ENCODE measurements at places on chromosomes 7 and 10. TPM values are rescaled to one million over a fixed set of nuclear protein-coding genes. Genes with fewer than 3 reads are reported as not detected.
A peak's percentile ranks its signal among the peaks of the same experiment; 100 is the strongest.

CEP55 gene
- total RNA-seq: 1.4 TPM

DNA sequence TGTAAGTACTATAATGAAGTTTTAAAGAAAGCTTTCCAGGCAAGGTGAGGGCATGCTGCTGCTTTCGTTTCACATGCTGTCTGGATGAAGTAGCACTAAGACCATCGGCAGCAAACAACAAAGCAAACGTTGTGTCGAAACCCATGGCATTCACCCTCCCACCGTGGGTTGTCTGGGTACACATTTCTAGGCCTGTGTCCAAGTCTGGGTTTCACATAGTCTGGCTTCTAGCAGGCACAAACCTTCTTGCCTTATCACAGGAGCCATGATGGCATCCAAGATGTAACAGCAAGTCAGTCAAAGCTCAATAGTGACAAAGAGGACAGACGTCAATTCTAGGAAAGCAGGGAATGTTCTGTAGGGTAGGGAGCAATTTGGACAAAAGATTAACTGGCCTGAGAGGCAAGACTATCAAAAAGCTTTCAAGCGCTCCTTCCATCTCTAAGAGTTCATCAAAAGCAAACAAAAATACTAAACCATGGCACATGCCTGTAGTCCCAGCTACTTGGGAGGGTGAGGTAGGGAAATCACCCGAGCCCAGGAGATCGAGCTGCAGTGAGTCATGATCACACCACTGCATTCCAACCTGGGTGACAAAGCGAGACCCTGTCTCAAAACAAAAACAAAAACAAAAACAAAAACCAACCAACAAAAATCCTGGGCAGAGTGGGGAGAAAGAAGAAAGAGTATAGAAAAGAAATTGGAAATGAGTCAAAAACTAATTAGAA, 42.7 kb downstream of the PAXIP1 start:
- H3K27ac ChIP-seq: no peak overlapping the region
- no peak for DNase-seq
- H3K4me3 ChIP-seq: no peak overlapping the region
- H3K36me3 ChIP-seq: peaks cover 90% of the 10 kb centered on the region

DNA sequence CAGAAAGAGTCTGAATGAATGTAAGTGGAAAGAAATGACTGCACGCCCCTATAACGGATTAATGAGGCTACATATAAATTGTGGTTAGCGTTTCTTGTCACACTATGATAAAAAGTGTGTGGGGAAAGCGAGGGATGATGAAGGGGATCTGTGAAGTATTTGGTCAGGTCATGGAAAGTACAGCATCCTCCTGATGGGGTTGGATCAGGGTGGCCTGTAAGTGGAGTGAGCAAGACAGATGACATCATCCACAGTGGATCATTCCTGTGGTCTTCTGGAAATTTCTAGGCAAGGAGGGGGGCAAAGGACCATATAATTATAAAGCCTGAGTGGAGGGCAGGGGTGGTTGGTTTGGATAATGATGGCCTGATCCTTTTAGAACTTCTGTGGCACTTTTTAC, 606.0 kb downstream of the INHBA start:
- no peak overlapping the region for H3K27ac ChIP-seq
- no peaks in the 10 kb centered on the region for H3K27me3 ChIP-seq
- no peak for DNase-seq
- no peaks in the 10 kb centered on the region for H3K36me3 ChIP-seq
- no peaks in the 10 kb centered on the region for H3K4me1 ChIP-seq
- no peak overlapping the region for H3K4me3 ChIP-seq

TRPV5 gene
- not detected for total RNA-seq

DNA sequence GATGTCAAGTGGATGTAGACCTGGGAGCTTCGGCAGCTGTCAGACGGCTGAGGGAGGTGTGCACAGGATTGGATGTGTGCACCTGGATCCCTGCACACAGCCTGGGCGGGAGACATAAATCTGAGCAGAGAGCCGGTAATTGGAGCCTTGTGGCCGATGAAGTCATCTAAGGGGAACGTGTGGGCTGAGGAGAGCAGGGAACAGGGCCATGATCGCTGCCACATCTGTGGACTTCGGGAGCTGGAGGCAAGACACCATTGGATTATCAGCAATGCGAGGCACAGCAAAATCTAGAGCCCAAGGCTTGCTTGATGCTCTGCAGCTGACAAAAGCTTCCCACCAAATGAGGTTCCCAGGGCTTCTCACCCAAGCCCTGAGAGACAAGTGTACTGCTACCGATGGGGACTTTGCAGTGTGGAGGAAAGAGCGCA, 147.7 kb downstream of the PTPN20 start:
- no peaks in the 10 kb centered on the region for H3K27me3 ChIP-seq
- H3K36me3 ChIP-seq: no peaks in the 10 kb centered on the region
- no peak for DNase-seq
- no peak overlapping the region for H3K27ac ChIP-seq
- H3K4me1 ChIP-seq: no peaks in the 10 kb centered on the region
- H3K4me3 ChIP-seq: no peak overlapping the region

DNA sequence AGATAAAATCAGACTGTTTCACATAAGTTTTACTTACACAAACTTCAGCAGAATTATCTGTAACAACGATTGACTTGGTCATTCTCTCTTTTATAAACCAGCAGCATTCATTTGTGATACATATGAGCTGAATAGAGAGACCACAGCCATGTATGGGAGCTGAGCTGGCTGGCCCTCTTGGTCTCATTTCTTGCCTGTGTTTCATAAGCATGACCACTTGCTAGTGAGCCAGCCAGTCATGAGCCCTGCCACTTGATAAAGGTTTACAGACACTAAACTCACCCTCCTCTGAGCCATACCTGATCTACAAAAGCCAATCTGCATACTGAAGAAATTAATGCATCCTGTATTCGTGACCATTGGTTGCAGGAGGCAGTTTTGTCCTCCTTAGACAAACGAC, 82.1 kb downstream of the PKD1L1 start:
- DNase-seq: no peak
- H3K27ac ChIP-seq: no peak overlapping the region
- H3K4me1 ChIP-seq: no peaks in the 10 kb centered on the region
- no peaks in the 10 kb centered on the region for H3K27me3 ChIP-seq
- H3K36me3 ChIP-seq: no peaks in the 10 kb centered on the region
- H3K4me3 ChIP-seq: no peak overlapping the region

TRIM50 gene
- total RNA-seq: not detected

DNA sequence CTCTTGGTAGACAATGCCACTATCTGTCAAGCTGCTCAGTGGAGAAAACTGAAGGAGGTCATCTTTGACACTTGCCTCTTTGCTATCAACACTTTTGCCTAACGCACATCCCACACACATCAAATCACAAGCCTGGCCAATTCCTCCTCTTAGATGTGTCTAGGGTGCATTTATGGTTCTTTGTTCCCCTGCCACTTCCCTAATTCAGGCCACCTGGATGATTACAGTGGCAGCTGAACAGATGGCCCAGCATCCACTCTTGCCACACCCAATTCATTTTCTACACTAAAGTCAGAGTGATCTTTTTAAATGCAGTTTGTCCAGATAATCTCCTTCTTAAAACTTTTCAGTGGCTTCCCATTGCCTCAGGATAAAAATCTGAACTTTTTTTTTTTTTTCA, 58.6 kb downstream of the LAMB4 start:
- H3K4me3 ChIP-seq: no peak overlapping the region
- no peak for DNase-seq
- H3K36me3 ChIP-seq: no peaks in the 10 kb centered on the region
- no peak overlapping the region for H3K27ac ChIP-seq
- no peaks in the 10 kb centered on the region for H3K27me3 ChIP-seq

DNA sequence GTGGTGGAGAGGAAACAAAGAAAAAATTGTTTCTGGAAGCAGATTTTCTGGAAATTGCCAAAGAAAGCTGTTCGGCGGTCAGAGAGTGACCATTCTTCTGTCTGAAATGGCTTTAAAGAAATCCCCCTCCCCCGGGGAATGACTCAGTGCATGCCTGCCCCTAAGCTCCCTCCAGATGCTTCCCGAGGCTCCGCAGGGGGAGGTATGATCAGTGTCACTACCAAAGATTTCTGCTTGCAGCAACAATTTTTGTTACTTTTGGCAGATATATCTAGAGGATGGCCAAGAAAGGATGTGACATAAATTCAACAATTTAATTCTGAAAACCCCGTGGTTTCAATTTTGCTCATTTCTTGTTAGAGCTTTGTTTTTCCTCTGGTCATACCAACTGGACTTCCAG, 163.9 kb downstream of the JCAD start:
- no peak overlapping the region for H3K4me3 ChIP-seq
- no peaks in the 10 kb centered on the region for H3K27me3 ChIP-seq
- DNase-seq: no peak
- H3K4me1 ChIP-seq: no peaks in the 10 kb centered on the region
- no peak overlapping the region for H3K27ac ChIP-seq
- no peaks in the 10 kb centered on the region for H3K36me3 ChIP-seq

- H3K36me3 ChIP-seq: no peaks in the 10 kb centered on the region
- no peak overlapping the region for H3K4me3 ChIP-seq
- H3K27me3 ChIP-seq: no peaks in the 10 kb centered on the region
- no peak overlapping the region for H3K27ac ChIP-seq
- peaks cover 9% of the 10 kb centered on the region for H3K4me1 ChIP-seq
Observed at GRCh38 chr10:50635286-50635685, 11.5 kb upstream of the SGMS1 start.

DNA sequence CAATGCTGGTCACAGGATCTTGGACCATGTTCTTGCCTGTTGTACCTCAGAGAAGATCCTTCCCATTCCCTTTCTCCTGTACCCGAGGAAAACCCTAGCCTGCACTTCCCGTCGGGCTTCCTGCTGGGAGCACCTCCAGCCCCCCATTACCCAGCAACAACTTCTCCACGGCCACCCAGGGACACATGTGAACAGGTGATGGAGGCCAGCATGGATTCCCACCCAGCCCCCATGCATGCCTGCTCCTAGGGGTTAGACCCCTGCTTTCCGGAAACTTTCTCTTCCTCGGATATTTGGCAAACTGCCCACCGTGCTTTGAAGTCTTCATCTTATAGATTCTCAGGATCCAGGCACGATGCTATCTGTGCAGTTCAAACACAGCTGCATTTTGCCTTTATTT, 67.3 kb downstream of the CALML3 start:
- H3K27me3 ChIP-seq: no peaks in the 10 kb centered on the region
- peaks cover 5% of the 10 kb centered on the region for H3K4me1 ChIP-seq
- H3K27ac ChIP-seq: no peak overlapping the region
- no peak overlapping the region for H3K4me3 ChIP-seq

GRCh38 chr10:75334720-75335119, 66.8 kb downstream of the ZNF503 start:
- H3K4me3 ChIP-seq: no peak overlapping the region
- no peak overlapping the region for H3K27ac ChIP-seq
- no peaks in the 10 kb centered on the region for H3K4me1 ChIP-seq
- no peaks in the 10 kb centered on the region for H3K36me3 ChIP-seq
- no peaks in the 10 kb centered on the region for H3K27me3 ChIP-seq

LRRD1 gene
- total RNA-seq: not detected

DNA sequence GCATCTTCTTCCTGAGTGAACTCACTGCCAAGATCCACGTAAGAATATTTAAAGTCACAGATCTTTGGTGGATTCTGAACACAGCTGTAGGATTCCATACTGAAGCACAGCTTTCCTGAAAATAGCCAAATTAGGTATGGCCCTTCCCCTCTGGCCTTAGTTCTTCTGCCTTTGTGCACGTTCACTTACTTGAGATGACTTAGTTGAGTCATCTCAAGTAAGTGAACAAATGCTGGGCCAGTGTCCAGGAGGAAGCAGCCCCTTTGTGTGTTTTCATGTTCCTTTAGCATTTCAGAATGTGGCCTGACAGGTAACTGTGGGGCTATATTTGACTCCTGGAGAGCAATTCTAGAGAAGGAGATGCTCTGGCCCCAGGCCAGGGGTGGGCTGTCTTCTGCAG, 51.5 kb downstream of the CCNY start:
- no peaks in the 10 kb centered on the region for H3K36me3 ChIP-seq
- H3K4me3 ChIP-seq: no peak overlapping the region
- H3K27ac ChIP-seq: peak overlapping the region; percentile 1
- H3K27me3 ChIP-seq: no peaks in the 10 kb centered on the region

- H3K27me3 ChIP-seq: peaks cover 38% of the 10 kb centered on the region
- H3K36me3 ChIP-seq: peaks cover 16% of the 10 kb centered on the region
- no peak for DNase-seq
Observed at GRCh38 chr10:102419269-102420180, 940 bp upstream of the PSD start.

- H3K4me1 ChIP-seq: no peaks in the 10 kb centered on the region
- no peaks in the 10 kb centered on the region for H3K36me3 ChIP-seq
- no peaks in the 10 kb centered on the region for H3K27me3 ChIP-seq
Observed at GRCh38 chr7:121603886-121604285, 207.8 kb upstream of the FAM3C start.

- peaks cover 11% of the 10 kb centered on the region for H3K4me1 ChIP-seq
- H3K4me3 ChIP-seq: no peak overlapping the region
- no peaks in the 10 kb centered on the region for H3K27me3 ChIP-seq
- H3K36me3 ChIP-seq: no peaks in the 10 kb centered on the region
- H3K27ac ChIP-seq: no peak overlapping the region
- DNase-seq: peak; percentile 71
Observed at GRCh38 chr7:75866489-75867389, 12.1 kb upstream of the RHBDD2 start.

COL17A1 gene
- total RNA-seq: 0.32 TPM

- no peak overlapping the region for H3K27ac ChIP-seq
- H3K4me3 ChIP-seq: no peak overlapping the region
- DNase-seq: no peak
- no peaks in the 10 kb centered on the region for H3K4me1 ChIP-seq
- H3K36me3 ChIP-seq: no peaks in the 10 kb centered on the region
Observed at GRCh38 chr7:53205006-53205405, 169.6 kb downstream of the POM121L12 start.

FAM25C gene
- total RNA-seq: not detected

- peak; percentile 97 for DNase-seq
- H3K4me1 ChIP-seq: peaks cover 98% of the 10 kb centered on the region
- peak overlapping the region; percentile 89 for H3K27ac ChIP-seq
- peak overlapping the region; percentile 52 for H3K4me3 ChIP-seq
- H3K27me3 ChIP-seq: no peaks in the 10 kb centered on the region
Observed at GRCh38 chr10:72319416-72320254, 35.1 kb downstream of the DNAJB12 start.

DNA sequence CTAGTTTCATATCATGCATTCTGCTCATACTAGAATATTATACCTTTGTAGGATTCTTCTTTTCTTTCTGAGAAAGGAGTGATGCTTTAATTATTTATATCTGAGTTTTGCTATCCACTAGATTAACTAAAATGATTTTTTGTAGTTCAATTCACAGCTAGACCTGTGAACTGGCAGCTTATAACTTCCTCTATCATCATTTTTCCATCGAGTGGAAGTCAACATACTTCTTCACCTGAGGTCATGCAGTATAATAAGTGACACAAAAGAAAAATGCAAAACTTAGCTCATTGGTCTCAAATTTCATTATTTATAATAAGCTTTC, 8.0 kb downstream of the LRRN3 start:
- no peaks in the 10 kb centered on the region for H3K36me3 ChIP-seq
- no peak overlapping the region for H3K4me3 ChIP-seq
- H3K4me1 ChIP-seq: peaks cover 3% of the 10 kb centered on the region
- H3K27me3 ChIP-seq: no peaks in the 10 kb centered on the region
- no peak overlapping the region for H3K27ac ChIP-seq

GRCh38 chr10:30782537-30783461, 153.2 kb upstream of the LYZL2 start:
- H3K27me3 ChIP-seq: no peaks in the 10 kb centered on the region
- peak overlapping the region; percentile 97 for H3K27ac ChIP-seq
- DNase-seq: no peak

SBDS gene
- 98.9 TPM for total RNA-seq
